ENCODE measurements at places on chromosomes 13 and 19.

- DNase-seq = no peak
Observed at GRCh38 chr19:3137119-3137518, 1.3 kb downstream of the GNA15 start.

DNA sequence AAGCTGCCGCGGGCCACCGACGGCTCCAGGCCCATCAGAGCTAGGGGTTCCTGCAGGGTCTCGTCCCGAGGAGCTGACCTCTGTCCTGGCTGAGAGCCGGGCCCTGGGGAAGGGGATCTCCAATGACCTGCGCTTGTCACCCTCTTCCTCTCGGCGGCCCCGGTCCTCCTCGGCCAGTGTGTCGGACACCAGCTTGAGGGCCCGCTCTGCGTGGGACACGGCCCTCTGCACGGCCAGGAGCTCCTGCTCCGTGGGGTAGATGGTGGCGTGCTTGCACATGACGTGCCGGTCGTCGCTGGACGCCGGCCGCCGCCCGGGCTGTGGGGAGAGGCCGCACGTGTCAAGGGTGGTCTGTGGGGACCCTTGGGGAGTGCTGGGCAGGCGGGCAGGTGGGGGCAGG, 32.7 kb upstream of the MATK start:
- no peak for DNase-seq

- DNase-seq = no peak
Observed at GRCh38 chr19:32422435-32422834, 16.9 kb downstream of the DPY19L3 start.

GRCh38 chr13:48738311-48738710, 84.6 kb downstream of the CYSLTR2 start:
- DNase-seq = no peak

DNA sequence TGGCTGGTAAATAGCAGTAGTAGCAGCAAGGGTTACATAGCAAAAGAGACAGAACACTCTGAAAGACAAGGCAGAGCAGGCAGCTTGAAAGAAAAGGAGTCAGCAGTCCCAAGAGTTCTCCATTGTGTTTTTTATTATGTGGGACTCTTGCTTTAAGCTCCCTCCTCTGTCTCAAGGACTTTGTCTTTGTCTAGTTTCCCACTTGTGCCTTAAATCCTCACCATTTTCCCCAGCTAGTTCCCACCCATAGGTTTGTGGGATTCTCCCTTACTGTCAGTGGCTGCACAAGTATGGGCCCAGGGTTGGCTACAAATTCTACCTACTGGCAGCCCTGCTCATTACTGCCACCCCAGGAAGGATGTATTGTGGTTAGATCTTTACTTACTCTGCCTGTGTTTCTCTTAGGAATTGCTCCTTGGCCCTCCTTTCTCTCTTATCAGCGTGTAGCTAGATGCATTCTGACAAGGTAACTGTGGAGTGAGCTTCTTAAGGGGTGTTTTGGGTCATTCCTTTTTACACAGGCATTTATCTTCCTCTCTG, 413.4 kb upstream of the PCDH9 start:
- no peak for DNase-seq

All from hippocampal formation (tissue), 2 donors.